ENCODE measurements at places on chromosomes 7 and 10.

GRCh38 chr7:108103558-108104298 is 26.4 kb downstream of the LAMB4 start:
- no peak for DNase-seq

DNA sequence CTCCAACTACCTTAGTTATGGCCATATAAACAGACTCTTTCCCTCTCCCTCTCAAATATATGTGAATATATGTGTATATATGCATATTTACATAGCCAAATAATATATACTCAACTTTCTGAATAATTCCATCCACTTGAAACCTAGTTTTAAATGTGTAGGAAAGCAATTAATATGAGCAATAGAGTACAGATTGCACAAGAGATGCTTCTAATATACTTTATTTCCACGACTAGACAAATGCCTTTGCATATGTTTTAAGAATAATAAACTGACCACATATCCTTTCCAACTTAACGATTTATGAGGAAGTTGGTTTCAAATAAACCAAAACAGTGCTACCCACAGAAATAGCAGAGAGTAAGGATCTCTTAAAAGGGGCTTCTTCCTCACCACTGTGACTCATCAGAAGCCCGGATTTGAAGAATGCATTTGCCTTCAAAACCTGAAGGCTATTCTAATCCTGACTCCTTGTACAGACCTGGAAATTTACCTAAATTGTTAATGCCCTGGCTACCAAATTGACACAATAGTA is 266.3 kb downstream of the AHR start:
- no peak for DNase-seq

GRCh38 chr7:149718730-149719049 is 54.7 kb downstream of the ZNF467 start:
- no peak for DNase-seq

GRCh38 chr7:30679664-30680063 is 2.6 kb downstream of the CRHR2 start:
- DNase-seq: no peak

- DNase-seq: no peak
Observed at GRCh38 chr7:2276107-2276506, 34.1 kb downstream of the NUDT1 start.

DNA sequence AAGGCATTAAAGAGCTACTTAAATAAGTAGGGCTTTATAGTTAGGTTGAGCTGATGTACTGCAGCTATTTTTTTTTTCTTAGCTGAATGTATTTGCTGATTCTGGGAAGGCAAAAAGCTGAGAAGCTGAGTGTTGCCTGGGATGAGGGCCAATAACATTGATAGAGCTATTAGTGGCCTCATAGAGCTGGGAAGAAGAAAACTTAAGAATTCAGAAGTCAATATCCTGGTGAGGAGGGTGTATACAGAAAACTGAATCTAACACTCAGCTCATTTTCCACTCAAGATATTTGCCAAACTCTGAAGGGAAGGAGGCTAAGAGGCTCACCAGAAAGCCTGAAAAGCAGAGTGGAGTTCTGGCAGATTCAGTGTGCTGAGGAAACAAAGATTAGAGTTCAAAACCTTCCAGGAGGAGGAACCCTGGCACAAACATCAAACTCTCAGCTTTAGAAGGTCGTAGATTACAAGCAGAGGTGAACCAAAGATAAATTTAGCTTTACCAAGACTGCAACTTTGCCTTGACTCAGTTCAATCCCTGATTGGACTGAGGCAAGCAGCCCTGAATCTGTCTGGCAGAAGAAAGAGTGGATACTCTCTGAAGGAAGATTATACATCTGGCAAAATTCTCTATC is 11.3 kb downstream of the PPP1R3C start:
- DNase-seq: no peak

- DNase-seq: no peak
Observed at GRCh38 chr7:78905436-78905835, 548.0 kb downstream of the MAGI2 start.

DNA sequence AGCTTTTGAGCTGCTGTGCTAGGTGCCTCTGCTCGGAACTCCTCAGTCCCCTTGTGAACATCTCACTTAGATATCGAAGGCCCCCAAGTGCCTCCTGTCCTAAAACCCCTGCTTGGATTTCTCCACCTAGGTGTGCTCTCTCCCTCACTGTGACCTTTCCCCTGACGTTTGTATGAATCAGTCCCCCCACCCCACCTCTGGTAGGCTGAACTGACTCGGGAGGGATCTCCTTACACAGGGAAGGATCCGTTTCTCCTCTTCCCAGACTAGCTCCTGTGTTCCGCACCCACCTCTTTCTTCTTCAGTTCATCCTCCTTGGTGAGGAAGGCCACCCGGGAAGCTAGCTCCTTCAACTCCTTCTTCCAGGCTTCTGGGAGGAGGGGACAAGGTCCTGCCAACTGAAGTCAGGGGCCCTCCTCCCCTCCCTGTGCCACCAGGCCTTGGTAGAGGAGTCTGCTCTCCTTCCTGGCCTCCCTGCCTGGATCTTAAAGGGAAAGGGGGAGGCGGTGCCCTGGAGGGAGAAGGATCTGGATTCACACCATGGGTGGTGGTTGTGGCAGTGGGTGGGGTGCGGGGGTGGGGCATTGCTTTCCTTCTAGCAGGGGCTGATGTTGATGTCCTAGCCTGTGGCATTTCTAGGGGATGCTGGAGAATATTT is 6.8 kb downstream of the TBATA start:
- no peak for DNase-seq

DNA sequence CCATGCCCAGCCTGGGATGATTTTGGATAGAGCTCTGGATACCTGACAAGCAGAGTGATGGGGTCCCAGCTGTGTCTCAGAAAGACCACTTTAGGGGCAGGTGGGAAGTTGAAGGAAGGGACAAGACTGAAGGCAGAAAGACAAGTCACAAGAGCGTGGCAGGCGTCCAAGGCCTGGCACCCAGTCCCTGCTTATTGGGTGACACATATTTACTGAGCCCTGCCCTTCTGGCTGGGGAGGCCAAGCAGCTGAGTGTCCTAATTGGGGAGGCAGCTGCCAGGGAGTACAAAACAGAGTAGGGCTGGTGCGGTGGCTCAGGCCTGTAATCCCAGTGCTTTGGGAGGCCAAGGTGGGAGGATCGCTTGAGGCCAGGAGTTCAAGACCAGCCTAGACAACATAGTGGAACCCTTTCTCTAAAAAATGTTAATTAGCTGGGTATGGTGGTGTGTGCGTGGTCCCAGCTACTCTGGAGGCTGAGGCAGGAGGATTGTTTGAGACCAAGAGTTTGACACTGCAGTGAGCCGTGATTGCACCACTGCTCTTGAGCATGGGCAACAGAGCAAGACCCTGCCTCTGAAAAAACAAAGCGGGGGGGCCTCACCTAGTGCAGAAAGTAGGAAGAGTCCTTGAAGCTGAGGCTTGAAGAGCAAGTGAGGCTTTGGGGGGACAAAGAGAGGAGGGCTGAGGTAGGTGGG is 53.0 kb upstream of the GTF2I start:
- DNase-seq: no peak

GRCh38 chr10:130905386-130905785 is 406.1 kb downstream of the TCERG1L start:
- no peak for DNase-seq

DNA sequence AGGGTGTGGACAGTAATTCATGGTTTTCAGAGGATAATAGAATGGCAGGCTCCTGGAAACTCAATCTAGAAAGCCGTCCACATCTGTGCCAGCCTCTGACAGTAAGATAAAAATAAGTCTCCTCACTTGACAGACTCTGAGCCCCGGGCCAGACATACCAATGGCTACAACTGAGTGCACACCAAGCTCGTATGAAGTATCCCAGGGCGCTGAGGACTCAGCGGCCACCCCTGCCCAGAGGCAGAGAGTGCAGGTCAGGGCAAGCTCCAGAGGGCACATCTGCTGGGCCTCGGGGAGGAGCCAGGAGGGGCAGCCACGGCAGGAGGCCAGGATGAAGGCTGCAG is 262.8 kb upstream of the TCERG1L start:
- DNase-seq: no peak

- no peak for DNase-seq
Observed at GRCh38 chr10:22825841-22826240, 102.0 kb upstream of the ARMC3 start.

- DNase-seq: no peak
Observed at GRCh38 chr10:16314259-16314658, 122.6 kb upstream of the PTER start.

GRCh38 chr10:80917636-80918035 is 379.9 kb downstream of the SH2D4B start:
- DNase-seq: no peak

DNA sequence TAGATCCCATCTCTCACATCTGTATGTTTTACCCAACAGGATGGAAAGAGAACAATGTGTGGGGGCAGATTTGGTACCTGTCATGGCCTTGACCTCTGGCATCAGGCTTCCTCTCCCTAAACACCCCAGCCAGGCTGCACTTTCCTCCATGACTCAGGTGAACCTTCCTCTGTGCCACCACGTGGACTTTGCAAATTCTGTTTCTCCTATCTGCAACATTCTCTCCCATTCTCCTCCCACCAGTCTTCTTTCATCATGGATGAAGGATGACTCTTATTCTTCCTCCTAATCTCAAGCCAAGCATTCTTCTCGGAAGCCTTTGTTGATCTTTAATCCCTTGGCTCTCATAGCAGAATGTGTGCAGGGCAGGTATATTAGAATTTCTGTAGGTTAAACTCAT is 355.4 kb downstream of the KCNMA1 start:
- no peak for DNase-seq

- no peak for DNase-seq
Observed at GRCh38 chr7:95141755-95142154, 182.6 kb downstream of the PON1 start.

All from nucleus accumbens (tissue), 56 donors.